ENCODE measurements at places on chromosomes 13 and 19.

DNA sequence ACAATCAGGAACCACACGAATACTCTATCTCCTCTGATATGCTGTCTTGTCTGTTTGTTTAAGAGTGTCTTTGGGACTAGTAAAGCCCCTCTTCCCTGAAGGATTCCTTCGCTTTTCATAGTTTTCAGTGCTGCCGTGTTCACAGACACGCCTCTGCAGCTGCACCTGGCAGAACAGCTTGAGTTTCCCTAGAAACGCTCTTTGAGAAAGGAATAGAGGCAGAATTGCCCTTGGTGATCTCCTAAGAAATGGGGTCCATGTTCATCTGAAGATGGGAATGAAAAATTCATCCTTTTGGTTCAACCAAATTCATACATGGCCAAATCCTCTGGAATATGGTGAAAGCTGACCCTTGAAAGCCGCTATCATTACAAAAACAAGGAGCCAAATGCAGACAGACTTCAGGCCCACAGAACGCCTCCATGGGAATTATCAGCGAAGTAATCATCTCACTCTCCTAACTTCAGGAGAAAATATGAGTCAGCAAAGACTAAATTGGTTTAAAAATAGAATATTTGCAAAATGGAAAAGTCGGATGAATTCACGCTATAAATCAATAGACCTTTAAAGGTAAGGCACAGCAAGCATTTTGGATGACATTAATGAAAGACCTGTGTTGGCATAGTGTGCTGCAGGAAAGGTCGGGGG lies 5.5 kb downstream of the SACS start:
- DNase-seq: no peak

DNA sequence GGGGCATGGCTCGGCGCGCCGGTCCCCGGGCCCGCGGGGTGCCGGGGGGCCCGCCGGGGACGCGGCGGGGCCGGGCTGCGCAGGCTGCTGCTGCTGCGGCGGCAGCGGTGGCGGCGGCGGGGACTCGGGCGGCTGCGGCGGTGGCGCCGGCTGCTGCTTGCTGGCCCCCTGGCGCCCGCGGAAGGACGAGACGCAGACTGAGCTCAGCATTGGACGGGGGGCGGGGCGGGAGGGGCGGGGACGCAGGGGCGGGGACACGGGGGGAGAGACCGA lies 368 bp downstream of the KCNC3 start:
- no peak for DNase-seq

- no peak for DNase-seq
Measured at GRCh38 chr13:93672996-93673395, 446.4 kb downstream of the GPC6 start.

DNA sequence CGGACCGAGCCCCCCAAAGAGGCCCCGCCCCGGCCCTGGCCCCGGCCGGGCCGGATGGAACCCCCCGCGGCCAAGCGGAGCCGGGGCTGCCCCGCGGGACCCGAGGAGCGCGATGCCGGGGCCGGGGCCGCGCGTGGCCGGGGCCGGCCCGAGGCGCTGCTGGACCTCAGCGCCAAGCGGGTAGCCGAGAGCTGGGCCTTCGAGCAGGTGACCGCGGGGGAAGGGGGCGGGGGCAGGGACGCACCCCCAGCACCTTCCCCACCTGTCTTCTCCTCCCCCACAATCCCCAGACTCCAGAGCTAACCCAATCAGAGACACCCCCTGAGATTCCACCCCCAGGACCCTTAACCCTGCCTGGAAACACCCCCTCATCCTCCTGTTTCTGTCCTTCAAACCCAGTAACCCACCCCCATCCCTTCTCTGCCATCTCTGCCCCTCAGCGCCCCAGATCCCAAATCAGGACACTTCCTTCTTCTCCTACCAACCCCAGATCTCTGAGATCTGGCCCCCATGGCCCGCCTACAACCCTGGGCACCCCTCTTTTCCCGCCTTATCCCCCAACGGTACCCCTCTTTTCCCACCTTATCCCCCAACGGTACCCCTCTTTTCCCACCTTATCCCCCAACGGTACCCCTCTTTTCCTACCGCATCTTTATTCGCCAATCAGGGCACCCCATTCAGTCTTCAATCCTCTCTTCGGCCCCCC lies 505 bp downstream of the ZSWIM4 start:
- no peak for DNase-seq

GRCh38 chr13:54949735-54950134 lies 1921.1 kb downstream of the OLFM4 start:
- DNase-seq: no peak

GRCh38 chr19:12711187-12711586 lies 12.5 kb downstream of the TNPO2 start:
- no peak for DNase-seq

- no peak for DNase-seq
Measured at GRCh38 chr13:27403727-27404385, 20.6 kb upstream of the GTF3A start.

DNA sequence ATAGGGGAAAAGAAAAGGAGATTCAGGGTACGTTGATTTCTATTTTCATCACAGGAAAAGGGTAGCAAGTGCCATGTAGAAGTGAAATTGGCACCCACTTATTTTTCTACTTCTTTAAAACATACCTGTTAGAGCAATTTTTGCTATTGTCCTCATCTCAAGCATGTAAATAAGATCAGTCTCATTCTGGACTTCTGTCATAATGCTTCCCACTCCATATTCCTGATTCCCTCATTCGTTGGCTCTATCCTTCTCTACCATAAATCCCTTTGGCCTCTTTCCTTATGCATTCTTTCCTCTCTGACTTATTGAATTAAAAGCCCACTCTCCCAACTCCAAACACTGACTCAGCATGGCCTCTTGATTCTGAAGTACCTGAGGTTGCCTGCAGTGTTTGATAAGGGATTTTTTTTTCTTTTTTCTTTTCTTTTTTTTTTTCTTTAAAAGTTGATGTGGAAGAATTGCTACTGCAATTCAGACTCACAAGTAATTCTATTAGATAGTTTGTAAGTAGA lies 465.7 kb downstream of the SLITRK6 start:
- DNase-seq: no peak

DNA sequence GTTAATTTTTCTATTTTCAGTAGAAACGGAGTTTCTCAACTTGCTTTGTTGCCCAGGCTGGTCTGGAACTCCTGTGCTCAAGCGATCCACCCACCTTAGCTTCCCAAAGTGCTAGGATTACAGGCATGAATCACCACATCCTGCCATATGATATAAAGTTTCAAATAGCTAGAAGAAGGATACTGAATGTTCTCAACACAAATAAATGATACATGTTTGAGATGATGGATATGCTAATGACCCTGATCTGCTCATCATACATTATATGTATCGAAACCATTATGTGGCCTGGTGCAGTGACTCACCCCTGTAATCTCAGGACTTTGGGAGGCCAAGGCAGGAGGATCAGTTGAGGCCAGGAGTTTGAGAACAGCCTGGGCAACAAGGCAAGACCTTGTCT lies 11.5 kb downstream of the CIB3 start:
- DNase-seq: no peak

DNA sequence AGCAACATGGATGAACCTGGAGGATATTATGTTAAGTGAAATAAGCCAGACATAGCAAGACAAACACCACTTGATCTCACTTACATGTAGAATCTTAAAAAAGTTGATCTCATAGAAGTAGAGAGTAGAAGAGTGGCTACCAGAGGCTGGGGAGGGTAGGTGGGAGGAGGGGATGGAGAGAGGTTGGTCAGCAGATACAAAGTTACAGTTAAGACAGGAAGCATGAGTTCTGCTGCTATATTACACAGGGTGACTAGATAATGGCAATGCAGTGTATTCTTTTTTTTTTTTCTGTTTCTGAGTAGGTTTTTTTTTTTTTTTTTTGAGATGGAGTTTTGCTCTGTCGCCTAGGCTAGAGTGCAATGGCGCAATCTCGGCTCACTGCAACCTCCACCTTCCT lies 15.2 kb upstream of the THSD1 start:
- DNase-seq: no peak

DNA sequence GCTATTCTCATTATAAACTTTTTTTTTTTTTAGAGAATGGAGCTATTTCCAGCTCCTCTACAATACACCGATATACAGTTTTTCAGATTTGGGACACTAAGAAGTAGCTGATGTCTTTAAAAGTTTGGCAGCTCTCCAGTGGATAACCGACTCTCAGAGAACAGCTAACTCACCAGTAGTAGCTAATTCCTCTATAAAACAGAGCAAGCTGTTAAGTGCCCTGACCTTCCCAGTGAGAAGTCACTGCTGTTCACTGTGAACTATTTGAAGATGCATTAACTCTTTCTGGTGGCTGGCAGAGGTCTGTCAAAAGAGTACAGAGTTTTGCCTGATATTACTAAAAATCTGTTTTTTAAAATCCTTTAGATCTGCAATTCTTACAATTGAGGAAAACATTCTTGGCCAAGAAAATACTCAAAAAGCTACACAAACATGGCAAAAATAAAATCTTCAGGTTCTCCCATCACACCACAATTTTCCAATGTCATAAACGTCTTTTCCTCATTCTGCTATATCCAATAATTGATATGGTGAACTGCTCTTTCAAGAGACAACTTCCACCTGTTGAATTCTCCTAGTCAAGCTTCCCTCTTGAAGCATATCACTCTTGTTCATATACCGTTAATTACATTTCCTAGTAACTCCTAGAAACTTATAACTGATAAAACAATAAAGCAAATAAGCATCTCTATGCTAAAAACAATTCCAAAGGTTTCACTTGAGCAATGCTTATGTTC lies 44.2 kb downstream of the TBC1D4 start:
- no peak for DNase-seq

GRCh38 chr19:13834244-13835069 lies 39.2 kb downstream of the ZSWIM4 start:
- no peak for DNase-seq

- DNase-seq: peak; percentile 54
Measured at GRCh38 chr19:40305403-40305802, 20.3 kb upstream of the AKT2 start.

DNA sequence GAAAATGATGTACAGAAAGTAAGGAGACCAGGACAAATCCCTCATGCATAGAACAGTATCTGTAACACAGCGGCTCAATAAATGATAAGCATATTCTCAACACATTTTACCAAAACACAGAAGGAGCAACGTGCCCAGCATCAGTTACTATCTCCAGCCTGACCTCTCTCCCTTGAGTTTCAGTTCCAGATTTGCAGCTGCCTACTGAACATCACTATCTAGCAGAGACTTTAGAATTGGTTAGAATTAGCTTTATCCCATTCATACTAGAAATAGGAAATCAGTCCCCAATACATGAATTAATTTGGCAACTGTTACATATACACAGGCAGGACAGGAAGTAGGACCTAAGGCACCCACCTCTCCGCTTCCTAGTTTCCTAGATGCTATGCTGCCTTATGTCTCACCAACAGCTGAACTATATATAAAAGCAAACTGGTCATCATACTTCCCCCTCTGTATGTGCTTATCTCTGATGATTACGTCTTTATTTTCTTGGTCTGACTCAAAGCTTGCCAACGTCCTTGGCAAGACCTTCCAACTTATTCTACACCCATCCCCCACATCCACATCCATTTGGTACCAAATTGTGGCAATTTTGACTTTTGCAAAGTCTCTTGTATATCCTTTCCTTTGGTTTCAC lies 61.1 kb downstream of the SACS start:
- DNase-seq: no peak

- DNase-seq: peak; percentile 85
Measured at GRCh38 chr13:94435604-94436226, 43.8 kb downstream of the DCT start.

GRCh38 chr19:49065905-49066512 lies 1.4 kb upstream of the NTF4 start:
- no peak for DNase-seq

DNA sequence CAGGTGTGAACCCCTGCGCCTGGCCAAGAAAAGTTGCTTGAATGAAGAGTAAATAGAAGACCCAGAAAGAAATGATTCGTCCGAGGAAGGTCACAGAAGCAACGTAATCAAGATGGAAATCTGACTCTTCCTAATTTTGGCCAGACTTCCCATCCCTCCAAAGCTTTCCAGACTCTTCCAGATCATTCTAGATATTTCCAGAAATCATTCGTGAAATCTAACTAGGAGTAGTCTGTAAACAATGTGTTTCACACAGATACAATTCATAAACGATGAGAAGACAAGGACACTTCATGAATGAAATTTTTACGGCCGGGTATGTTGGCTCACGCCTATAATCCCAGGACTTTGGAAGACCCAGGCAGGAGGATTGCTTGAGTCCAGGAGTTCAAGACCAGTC lies 9.3 kb upstream of the LDLR start:
- DNase-seq: no peak

DNA sequence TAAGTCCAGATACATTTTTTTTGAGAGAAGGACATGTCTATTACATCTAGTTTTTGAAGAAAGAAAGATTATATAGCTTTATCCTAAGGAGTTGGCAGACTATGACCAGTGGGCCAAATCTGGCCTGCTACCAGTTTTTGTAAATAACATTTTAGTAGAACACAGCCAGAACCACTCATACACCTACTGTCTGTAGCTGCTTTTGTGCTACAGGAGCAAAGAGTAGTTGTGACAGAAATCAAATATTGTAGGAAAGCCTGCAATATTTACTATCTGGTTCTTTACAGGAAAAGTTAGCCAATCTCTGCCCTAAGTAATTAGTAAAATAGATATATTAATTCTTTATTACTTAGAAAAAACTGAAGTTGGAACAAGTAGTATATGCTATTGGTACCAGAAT lies 17.2 kb downstream of the TDRD3 start:
- DNase-seq: peak; percentile 30

DNA sequence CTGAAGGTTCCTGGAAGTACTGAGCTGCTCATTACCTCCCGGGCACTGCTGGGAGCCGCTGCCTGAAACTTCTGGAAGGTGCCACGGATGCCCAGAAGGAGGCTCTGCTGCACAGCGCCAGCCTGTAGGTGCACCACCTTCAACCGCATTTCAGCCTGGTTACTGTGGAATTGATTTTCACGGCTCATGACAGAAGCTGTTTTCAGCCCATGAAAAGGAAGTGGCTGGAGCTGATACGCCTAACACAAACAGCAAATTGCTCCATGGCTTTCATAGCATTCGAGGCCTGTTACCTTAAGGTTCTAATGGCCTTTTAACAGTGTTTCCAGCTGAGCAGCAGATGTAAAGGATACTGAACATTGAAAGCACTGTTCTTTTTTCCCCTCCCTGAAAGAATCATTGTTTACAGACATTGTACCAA lies 22.0 kb downstream of the GPC6 start:
- DNase-seq: peak; percentile 98

- DNase-seq: no peak
Measured at GRCh38 chr19:1028062-1028926, 1.9 kb downstream of the CNN2 start.

DNA sequence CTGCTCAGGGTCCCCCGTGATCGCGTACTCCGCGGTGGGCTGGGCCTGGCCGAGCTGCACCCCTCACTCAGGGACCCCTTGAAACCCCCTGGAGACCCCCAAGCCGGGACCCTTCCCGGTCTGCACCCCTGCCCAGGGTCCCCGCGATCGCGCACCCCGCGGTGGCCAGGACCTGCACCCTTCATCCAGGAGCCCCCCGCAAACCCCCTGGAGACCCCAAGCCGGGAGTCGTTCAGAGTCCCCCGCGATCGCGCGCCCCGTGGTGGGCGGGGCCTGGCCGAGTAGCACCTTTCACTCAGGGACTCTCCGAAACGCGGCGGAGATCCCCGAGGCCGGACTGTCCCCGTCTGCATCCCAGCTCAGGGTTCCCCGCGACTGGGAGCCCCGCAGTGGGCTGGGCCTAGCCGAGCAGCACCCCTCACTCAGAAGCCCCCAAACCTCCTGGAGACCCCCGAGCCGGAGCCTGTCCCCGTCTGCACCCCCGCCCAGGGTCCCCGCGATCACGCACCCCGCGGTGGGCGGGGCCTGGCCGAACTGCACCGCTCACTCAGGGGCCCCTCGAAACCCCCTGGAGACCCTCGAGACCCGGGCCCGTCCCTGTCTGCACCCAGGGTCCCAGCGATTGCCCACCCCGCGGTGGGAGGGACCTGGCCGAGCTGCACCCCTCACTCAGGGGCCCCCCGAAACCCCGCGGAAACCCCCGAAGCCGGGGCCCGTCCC lies 748 bp downstream of the LMNB2 start:
- DNase-seq: peak; percentile 3
